ENCODE measurements at places on chromosomes 2 and 18.

DNA sequence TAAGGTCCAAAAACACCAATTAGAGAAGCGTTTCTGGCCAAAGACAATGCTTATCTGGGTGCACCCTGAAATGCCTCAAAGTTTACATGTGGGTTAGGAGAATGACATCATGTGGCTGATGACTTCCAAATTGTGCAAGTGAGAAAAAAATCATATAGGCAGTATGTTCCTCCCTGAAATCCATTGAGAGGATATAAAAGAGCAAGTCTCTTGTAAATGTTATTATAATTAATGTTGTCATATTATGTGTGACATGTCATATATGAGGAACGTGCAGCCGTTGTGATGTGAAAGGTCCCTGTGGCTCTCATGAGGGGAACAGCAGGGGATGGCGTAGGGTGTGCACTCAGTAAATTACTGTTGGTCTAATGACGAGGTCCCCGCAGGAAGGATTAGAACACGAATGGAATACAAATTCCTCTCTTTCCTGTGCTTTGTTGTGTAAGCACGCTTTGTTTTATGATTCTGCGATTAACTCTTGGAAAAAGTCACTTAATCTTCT, 290.8 kb downstream of the PRKCE start:
- DNase-seq, result no peak

GRCh38 chr2:144514616-144515091, 5.3 kb downstream of the ZEB2 start:
- peak; percentile 27 for DNase-seq

DNA sequence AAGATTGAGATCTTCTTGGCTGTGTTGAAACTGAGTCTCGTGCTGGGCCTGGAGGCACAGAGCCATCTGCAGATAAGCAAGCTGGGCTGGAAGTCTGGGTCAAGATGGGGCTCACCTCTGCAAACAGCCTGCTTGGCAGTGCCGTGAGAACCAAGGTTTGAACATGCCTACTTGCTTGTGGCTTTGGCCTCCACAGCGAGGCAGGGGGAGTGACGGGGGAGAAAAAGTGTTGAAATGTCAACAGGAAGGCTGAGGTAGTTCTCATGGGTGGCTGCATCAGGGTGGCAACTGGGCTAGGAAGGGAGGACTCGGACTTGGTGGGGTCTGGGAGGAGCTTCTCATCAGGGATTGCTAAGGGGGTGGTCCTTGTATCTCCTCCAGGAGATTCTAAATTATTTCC, 99.7 kb downstream of the THNSL2 start:
- no peak for DNase-seq

DNA sequence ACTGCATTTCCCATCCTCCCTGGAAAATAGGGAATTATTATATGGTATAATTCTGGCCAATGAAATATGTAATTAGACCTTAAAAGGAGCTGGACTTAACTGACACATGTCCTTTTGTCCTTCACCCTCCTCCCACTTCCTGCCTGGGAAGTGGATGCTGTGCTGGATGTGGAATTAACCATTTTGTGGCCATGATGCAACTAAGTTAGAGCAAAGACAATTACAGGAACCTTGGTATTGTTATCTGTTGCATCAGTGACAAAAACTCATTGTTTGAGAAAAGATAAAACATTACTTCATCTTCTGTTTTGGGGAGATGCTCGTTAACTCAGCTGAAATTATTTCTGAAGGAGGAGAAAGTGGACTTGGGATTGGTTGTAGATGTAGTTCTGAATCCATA, 227.7 kb upstream of the BOD1L2 start:
- DNase-seq, result no peak

DNA sequence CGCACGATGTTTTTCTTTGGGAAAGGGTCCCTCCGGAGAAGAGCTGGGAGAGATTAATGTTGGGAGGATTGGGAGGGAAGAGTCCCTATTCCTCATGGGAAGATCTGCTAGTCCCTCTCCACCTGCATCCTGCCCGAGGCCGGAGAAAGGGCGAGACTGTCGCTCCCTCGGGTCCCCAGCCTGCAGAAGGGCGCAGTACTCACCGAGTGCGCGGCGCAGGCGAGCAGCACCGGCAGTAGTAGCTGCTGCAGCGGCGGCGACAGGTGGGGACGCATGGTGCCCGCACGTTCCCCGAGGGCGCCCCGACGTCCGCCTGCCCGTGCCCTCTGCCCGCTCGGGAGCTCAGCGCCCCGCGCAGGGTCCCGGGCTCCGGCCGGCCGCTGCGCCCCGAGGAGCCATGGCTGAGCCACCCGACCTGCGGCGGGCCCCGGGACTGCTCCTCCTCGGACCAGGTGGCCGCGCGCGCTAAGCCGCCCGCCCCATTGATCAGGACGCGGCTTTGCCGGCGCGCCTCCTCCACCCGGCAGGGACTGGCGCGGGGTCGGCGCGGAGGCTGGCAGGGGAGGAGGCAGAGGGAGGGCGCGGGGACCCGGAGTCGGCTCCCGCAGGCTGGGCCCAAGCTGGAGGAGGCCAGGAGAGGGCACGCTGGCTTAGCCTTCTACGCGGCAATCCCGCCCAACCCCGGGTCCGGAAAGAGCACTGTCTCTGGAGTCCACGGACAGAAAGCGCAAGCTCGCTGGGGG, at the start of gene SCTR:
Gene SCTR, minus strand, starts transcription at position 532 of the 743 bp plus-strand sequence. Its CDS starts 257 bp downstream, at position 275.
- DNase-seq, result no peak

DNA sequence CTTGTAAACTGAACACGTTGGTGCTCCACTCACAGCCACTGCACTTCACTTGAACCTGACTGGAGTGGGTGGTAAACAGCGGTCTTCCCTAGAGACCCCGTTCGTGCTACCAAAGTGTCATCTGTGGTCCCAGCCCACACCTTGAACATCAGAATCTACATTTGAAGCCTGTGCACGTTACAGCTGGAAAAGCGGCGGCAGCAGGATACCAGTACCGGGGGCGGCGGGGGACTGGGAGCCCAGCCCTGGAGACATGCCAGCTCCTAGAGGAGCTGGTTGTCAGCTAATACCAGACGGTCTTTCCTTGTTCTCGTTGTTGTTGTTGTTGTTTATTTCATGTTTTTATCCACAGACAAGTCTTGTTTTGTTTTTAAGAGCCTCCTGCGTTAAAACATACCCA, 156.7 kb downstream of the WDSUB1 start:
- no peak for DNase-seq

DNA sequence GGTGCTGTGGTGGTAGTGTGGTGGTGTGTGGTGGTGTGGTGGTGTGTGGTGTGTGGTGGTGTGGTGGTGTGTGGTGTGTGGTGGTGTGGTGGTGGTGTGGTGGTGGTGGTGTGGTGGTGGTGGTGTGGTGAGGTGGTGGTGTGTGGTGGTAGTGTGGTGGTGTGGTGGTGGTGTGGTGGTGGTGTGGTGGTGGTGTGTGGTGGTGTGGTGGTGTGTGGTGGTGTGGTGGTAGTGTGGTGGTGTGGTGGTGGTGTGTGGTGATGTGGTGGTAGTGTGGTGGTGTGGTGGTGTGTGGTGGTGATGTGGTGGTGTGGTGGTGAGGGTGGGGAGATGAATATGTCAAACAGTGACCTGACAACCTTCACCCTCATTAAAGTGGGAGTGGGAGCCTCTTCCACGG, 55.6 kb upstream of the DLGAP1 start:
- DNase-seq, result no peak

GRCh38 chr2:80529466-80530165, 225.1 kb upstream of the LRRTM1 start:
- DNase-seq, result no peak

DNA sequence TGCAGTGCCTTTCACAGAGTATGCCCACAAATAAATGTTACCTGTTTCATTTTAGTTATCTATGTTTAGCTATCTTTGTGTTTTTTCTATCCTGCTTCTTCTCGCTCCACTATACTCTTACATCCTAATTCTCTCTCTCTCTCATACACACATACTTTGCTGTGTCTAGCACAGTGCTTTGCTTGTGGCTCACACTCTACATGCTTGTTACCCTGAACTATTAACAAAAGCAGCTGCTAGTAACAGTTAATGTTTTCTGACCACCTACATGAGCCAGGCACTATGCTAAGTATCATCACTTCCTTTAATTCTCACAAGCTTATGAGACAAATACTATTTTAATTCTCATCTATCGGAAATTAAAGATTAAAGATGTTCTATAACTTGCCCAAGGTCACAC, 390.5 kb upstream of the HNRNPA3 start:
- no peak for DNase-seq

DNA sequence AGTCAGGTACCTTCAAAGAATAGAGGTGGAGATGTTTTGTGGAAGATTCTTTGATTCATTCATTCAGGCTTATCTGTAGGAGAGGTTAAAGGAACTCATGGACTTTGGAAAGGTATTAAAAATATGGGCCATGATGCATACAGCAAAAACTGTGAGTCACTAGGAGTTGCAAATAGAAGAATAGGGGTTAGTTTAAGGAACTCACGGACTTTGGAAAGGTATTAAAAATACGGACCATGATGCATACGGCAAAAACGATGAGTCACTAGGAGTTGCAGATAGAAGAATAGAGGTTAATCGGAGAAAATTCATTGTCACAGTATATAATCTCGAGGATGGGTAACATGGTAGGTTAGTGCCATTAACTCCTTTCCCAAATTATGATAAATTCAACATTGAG, 41.2 kb downstream of the SLC9A2 start:
- no peak for DNase-seq

GRCh38 chr2:171670655-171671054, 16.6 kb upstream of the DYNC1I2 start:
- no peak for DNase-seq

GRCh38 chr2:100262555-100263320, 59.6 kb downstream of the LONRF2 start:
- DNase-seq, result peak; percentile 42

GRCh38 chr2:201949181-201949926, 84.3 kb upstream of the FZD7 start:
- DNase-seq, result no peak

DNA sequence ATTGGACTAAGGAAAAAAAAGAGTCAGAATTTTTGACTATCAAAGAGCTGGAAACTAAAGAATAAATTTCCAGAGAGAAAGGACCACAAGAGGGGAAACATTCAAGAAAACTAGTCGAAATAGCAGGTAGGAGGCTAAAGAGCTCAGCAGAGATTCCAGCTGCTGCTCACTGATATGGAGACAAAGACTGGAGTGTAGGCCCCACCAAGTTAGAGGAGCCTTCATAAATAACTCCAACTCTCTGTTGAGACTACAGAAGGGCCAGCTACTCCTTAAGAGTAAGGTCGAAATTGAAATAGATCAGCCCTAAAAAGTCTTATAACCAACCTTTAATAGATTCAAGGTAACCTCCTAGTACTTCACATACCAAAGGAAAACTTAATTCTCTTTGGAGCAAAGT, 31.1 kb downstream of the SS18 start:
- no peak for DNase-seq

GRCh38 chr2:70903641-70904340, 31.9 kb upstream of the ATP6V1B1 start:
- DNase-seq, result no peak

GRCh38 chr2:25285265-25286024, 56.3 kb downstream of the DNMT3A start:
- DNase-seq, result no peak

- no peak for DNase-seq
Observed at GRCh38 chr2:216039918-216040317, 26.6 kb upstream of the MREG start.

- no peak for DNase-seq
Observed at GRCh38 chr18:48597110-48597509, 58.3 kb downstream of the CTIF start.

DNA sequence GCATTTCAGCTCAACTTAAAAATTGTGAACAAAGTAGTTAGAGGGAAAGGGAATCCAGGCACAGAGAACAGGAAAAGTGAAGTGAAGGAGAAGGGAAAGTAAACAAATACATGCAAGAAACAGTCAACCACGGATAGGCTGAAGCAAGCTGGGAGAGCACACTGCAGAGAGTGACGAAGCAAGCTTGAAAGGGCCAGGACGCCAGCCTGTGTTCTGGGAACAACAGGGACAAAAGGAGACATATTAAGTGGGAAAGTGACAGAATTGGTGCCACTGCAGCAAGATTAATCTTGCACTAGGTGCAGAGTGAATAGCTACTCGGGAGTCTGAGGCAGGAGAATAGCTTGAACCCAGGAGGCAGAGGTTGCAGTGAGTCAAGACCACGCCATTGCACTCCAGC, 197.3 kb downstream of the SOX11 start:
- DNase-seq, result no peak

DNA sequence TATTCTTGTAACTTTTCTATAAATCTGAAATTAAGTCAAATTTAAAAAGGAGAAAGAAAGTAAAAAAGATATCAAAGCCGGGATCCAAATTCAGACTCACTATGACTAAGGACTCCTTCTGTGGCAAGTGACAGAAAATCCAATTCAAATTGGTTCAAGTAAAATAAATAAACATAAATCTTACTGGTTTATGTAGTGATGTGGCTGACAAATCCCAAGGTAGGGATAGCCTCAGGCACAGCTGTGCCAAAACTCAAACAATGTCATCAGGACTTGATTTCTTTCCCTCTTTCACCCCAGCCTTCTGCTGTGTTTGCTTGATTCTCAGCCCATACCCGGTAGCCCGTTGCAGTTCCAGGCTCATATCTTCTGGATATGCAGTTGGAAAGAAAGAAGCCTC, 284.6 kb downstream of the SP3 start:
- no peak for DNase-seq

DNA sequence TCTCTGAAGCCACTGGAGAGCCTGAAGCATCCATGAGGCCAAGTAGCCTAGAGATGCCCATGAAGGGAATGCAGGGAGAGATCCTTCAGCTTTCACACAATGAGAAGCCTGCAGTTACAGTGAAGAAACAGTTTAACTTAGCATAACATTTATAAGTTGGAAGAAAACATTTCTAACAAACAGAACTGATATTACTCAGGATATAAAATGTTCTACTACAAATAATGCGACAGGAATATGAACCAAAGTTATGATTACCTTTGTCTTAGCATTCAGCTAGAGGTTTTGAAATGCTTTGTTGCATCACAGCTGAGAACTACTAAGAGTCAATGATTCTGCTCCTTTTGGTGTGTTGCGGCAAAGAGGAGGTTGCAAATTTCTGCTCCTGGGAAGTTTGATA, 6.9 kb upstream of the KYNU start:
- no peak for DNase-seq

DNA sequence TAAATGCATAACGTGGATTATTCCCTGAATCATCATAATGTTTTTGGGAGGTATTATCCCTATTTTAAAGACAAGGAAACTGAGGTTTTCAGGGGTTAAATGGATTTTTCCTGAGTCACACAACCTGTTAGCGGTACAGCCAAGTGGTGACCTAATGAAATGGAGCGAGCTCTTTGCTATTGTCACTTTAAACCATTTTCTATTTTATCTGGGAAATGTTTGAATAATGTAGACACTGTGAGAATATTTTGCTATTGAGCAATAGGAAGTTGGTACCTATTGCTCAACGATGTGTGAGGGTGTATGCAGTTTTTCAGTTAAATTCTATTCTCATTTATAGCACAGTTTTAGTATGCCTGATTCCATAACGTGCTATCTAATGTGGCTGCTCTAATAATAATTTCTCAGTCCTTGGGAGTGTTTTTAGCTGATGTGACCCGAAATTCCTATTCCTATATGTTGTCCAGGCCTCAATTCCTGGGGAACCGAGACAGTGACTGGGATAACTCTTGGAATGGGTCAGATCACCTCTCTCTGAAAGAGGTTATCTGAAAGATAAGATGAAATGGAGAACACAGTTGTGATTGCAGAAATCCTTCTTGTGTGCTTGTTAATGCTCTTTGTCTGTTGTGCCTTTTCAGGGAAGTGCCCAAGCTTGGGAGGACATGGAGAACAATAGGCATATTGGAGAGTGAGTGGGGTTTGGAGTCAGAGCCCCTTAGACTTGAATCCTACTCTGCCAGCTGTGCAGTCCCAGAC, 38.4 kb downstream of the ABCB11 start:
- DNase-seq, result no peak

GRCh38 chr2:179682756-179683155, 178.7 kb downstream of the ZNF385B start:
- no peak for DNase-seq

GRCh38 chr2:206688990-206689389, 29.2 kb downstream of the DYTN start:
- no peak for DNase-seq

All from substantia nigra (tissue), 51 donors.